ENCODE measurements at places on chromosomes 2 and 18. TPM values are rescaled to one million over a fixed set of nuclear protein-coding genes. Genes with fewer than 3 reads are reported as not detected.

UPP2 gene
- 0.29 TPM for polyA plus RNA-seq

MOCOS gene
- polyA plus RNA-seq: 0.64 TPM

DNA sequence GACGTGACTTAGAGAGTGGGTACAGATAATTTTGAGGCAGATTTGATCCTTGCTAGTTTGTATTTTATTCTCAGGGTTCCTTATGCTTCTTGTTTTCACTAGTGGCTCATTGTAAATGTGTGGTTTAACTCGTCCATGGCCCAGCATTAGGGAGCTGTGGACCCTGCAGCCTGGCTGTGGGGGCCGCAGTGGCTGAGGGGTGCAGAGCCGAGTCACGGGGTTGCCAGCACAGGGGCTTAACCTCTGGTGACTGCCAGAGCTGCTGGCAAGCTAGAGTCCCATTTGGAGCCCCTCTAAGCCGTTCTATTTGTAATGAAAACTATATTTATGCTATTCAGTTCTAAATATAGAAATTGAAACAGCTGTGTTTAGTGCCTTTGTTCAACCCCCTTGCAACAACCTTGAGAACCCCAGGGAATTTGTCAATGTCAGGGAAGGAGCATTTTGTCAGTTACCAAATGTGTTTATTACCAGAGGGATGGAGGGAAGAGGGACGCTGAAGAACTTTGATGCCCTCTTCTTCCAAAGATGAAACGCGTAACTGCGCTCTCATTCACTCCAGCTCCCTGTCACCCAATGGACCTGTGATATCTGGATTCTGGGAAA, 269.9 kb downstream of the MYT1L start:
- DNase-seq: no peak

DNA sequence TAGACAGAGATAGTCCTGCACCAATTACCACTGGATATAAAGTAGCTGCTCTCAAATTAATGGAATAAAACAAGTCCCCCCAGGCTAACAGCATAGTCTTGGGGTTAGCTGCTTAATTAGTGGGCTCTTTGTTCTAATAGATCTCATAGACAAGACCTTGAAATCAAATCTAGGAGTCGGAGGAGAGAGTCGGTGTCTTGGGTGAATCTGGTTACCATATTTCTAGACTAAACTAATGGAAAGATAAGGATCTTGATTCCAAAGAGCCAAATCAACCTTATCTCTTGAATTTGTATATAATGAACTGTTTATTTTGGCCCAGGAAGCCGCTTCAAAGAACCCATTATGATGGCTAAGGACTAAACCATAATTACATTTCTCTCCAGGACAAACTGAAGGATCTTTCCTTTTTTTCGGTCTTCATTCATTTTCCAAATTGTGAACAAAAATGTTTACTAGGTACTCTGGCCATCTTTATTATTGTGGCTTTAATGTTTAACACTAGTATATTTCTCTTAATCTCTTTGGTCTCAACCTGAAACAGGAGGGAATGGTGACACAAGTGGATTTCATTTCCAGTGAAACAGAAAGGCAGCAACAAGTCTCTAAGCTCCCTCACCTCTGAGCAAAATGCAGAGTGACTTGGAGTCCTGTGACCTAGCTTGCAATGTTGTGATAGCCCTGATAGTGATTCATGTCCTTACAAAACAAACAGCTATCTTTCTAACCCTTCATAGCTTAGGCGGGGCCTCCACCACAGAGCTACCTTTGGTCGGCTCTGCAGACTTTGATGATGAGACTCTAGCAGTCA, 137.9 kb upstream of the PARD3B start:
- no peak for DNase-seq

DNA sequence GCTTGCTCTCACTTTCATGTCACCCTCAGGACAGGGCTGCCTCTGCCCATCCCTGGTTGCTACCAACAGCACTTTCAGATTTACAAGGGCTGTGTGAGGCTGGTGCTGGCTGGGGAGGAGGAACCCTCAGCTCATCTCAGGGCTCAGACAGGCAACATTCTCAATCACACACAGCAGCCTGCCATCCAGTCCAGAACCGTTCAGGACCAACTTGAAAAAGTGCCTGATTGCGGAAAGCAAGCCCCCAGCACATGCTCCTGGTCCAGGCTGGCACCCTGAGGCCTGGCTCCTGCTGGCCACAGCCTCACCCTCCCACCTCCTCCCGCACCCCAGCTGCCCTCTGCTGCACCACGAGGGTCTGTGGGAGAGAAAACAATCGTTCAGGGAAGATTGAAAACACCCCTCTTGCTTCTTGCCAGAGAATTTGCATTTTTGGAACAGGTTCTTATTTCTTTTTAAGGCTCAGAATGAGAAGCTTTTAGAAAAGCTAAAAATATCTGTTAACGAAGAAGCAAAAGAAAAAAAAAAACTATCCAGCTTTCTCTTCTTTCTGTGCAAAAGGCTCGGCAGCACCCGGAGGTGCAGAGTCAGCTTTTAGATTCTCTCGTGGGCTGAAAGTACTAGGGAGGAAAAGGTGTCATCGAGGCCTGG, 403.8 kb upstream of the ID2 start:
- DNase-seq: no peak

GRCh38 chr2:165068487-165068757, 113.1 kb upstream of the SLC38A11 start:
- DNase-seq: no peak

DNA sequence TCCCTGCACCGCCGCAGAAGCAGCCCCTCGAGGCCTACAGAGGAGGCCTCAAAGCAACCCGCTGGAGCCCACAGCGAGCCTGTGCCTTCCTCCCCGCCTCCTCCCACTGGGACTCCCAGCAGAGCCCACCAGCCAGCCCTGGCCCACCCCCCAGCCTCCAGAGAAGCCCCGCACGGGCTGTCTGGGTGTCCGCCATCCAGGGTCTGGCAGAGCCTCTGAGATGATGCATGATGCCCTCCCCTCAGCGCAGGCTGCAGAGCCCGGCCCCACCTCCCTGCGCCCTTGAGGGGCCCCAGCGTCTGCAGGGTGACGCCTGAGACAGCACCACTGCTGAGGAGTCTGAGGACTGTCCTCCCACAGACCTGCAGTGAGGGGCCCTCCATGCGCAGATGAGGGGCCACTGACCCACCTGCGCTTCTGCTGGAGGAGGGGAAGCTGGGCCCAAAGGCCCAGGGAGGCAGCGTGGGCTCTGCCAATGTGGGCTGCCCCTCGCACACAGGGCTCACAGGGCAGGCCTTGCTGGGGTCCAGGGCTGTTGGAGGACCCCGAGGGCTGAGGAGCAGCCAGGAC, 31.2 kb downstream of the GPC1 start:
- DNase-seq: no peak

- no peak for DNase-seq
These were observed 13.0 kb upstream of the SLC9A2 start for GRCh38 chr2:102606353-102606752.

DNAH6 gene
- 5.7 TPM for polyA plus RNA-seq

- no peak for DNase-seq
These were observed 35.2 kb downstream of the METTL4 start for GRCh38 chr18:2536063-2536462.

- DNase-seq: no peak
These were observed 40.4 kb downstream of the EN1 start for GRCh38 chr2:118806797-118807667.

DNA sequence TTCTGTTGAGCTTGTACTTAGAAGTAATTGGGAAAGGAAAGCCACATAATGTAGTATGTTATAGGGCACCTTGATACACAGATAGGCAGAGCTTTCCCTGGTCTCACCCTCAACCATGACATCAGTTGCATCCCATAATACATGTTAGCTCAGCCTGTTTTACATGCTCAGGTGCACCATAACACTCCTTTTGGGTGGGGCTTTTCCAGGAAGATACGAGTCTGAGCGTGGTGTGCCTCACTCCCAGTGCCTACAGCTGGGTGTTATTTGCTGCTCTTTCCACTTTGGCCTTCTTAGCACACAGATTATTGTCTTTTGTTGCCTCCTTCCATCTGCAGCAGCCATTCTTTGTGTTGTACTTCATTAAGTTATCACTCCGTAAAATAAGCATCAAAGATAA, 11.9 kb downstream of the TTC39C start:
- no peak for DNase-seq

GRCh38 chr2:217329023-217329431, 469.2 kb upstream of the TNP1 start:
- DNase-seq: no peak

- peak; percentile 79 for DNase-seq
These were observed 129.7 kb downstream of the MAP3K20 start for GRCh38 chr2:173205375-173205774.

GRCh38 chr2:236755278-236755840, 185.7 kb downstream of the ACKR3 start:
- no peak for DNase-seq

RBM44 gene
- 1.4 TPM for polyA plus RNA-seq

SERPINB4 gene
- not detected for polyA plus RNA-seq

DNA sequence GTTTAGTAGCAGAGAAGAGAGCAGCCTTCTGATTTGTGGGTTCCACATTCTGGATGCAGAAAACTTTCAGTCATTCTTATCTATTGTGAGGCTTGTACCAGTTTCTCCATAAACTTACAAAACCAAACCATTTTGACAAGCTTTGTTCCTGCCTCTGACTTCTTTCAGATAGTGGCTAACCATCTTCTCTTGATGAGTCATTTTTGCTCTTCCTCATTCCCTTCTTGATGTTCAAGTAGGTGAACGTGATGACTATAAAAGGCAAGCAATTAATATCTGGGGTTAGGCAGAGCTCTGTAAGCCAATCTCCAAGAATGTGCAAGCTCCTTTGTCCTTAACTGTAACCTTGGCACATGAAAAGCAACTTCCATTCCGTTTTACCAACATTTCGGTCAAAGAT, 2083.1 kb upstream of the PIK3C3 start:
- no peak for DNase-seq

DLX1 gene
- polyA plus RNA-seq: not detected

DNA sequence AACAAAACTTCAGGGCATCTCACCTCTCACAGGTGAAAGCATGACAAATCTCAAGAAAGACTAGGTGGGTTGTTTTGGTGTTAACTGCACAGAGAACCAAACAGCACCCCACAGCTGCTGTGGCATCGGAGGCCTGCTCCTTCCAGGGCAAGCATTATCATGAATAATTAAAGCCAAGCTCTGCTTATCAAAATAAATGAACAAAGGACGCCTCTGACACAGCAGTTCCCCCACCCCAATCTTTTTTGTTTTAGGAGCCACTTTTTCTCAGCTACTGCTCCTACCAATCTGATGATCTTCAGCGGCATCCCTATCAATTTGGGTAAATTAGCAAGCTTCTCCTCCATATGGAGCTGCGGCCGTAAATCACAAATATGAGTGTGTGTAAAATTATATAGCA, 58.6 kb downstream of the KLF7 start:
- no peak for DNase-seq

DSC1 gene
- polyA plus RNA-seq: not detected

GREB1 gene
- 13.2 TPM for polyA plus RNA-seq

POTEI gene
- 0.90 TPM for polyA plus RNA-seq

Measured in right lung (tissue), 10 donors.